ENCODE measurements at places on chromosomes 6 and 20. TPM values are rescaled to one million over a fixed set of nuclear protein-coding genes. Genes with fewer than 3 reads are reported as not detected.

DNA sequence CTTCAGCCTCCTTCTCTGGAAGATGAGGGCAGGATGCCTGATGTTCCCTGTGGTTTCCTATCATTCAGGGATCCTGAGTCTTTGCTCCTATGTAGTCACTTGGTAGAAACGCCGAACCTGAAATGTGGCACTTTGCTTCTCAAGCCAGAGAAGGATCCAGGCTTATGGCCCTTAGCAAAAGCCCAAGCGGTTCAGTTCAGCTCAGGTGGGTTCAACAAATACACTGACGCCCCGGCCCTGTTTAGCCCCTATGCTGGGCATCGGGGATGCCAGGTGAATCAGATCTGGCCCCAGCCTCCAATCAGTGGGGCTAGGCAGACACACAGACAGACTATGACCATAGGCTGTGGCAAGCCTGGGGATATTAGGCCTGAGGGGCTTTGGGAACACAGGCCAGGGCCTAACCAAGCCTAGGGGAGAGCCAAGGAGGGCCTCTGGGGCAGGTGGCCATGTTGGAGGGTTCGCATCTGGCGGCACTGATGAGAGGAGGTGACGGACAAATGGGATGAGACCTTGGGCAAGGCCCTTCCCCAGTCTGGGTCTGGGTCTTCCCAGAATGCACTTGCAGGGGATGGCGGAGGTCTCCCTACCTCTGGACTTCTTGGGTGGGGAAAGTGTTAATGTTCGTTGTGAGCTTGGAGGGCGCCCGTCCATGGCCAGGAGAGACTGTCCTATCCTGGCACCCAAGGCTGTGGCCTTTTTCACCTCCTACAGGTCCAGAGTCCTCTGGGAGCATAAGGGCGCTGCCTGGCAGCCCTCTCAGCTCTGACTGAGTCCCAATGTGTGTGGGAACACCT, 17.6 kb upstream of the SRC start:
- H3K4me3 ChIP-seq = no peak overlapping the region
- H3K36me3 ChIP-seq = no peaks in the 10 kb centered on the region
- no peaks in the 10 kb centered on the region for H3K27me3 ChIP-seq
- H3K4me1 ChIP-seq = no peaks in the 10 kb centered on the region
- no peak for DNase-seq

GRCh38 chr6:91704531-91704930, 1117.7 kb upstream of the MAP3K7 start:
- H3K36me3 ChIP-seq = no peaks in the 10 kb centered on the region
- no peaks in the 10 kb centered on the region for H3K27me3 ChIP-seq
- no peaks in the 10 kb centered on the region for H3K4me1 ChIP-seq
- DNase-seq = no peak
- no peak overlapping the region for H3K4me3 ChIP-seq
- H3K27ac ChIP-seq = no peak overlapping the region

The SLPI gene
- 8,409 TPM for polyA plus RNA-seq

DNA sequence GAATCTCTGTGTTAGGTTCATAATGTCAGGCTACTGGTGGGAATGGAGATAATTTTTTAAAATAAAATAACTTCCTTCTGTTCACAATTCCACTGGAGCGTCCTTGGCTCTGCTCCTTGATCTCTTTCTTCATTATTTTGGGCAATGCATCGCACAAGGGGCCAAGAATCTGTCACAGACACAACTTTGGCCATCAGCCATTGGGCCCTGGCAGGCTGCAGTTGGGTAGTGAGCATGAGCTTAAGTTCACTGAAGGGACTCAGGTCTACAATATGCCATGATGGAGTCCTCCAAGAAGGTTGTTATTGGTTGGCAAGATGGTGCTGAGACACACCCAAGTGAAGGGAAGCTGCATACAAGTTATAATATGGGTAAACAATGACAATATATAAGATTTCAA, 40.0 kb downstream of the CYP39A1 start:
- H3K36me3 ChIP-seq = no peaks in the 10 kb centered on the region
- no peaks in the 10 kb centered on the region for H3K27me3 ChIP-seq
- H3K4me3 ChIP-seq = no peak overlapping the region
- no peak overlapping the region for H3K27ac ChIP-seq

- H3K36me3 ChIP-seq = no peaks in the 10 kb centered on the region
- peak; percentile 81 for DNase-seq
- H3K4me3 ChIP-seq = no peak overlapping the region
- H3K4me1 ChIP-seq = peaks cover 32% of the 10 kb centered on the region
These were observed 16.4 kb upstream of the COL21A1 start for GRCh38 chr6:56263596-56264315.

DNA sequence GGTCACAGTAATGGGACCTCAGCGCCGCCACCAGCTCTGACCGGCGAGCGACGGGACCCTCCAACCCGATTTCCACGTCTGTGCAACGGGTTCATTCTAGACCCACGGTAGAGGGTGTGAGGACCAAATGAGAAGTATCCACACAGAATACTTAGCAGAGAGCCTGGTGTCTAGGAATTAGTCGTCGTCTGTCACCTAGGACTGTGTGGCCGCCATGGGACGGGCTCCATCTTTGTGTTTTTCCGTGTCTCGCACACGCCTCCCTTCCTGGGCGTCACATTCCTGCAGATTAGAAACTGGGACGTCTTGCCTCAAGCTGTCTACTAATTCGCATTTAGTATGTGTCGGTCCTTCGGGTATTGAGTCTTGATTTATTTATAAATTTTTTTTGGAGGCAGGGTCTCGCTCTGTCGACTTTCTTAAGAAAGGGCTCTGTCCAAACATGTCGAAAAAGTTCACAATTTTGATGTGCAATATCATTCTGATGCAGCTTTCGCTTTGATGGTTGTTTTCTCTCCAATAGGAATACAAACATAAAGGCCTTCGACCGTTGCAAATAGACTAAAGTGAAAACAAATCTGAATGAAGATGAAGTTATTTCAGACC, 563 bp downstream of the MGME1 start:
- peak; percentile 76 for DNase-seq
- H3K27me3 ChIP-seq = no peaks in the 10 kb centered on the region
- peak overlapping the region; percentile 93 for H3K27ac ChIP-seq

DNA sequence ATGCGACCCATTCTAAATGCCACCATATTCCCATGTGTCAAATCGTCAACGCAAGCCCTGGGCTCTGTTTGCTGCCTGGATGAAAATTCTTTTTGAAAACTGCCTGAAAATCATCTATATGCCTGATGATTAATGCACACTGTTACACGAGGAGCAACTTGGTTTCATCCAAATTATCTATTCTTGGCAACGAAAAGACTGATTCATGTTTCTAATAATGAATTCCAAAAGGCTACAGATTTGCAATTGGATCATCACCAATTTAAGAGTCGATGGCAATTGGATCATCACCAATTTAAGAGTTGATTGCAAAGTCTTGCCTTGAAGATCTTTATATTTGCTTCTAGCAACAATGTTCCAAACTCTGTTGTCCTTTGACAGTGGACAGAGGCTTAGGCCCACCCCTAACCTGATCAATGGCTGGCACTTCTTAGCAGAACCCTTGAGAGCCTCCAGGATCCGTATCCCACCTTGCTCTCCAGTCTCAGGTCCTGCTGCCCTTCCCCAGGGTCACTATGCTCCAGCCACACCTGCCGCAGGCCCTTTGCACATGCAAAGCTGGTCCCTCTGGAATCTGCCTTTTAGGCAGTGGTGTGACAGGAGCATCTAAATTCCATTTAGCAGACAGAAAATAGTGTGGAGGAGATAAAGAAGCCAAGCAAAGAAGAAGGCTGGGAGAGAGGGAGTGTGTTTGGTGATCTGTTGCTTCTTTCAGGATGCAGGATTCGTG, 460.9 kb upstream of the SULF2 start:
- H3K4me3 ChIP-seq = no peak overlapping the region
- H3K27ac ChIP-seq = no peak overlapping the region
- peaks cover 2% of the 10 kb centered on the region for H3K4me1 ChIP-seq
- H3K36me3 ChIP-seq = no peaks in the 10 kb centered on the region
- DNase-seq = no peak
- no peaks in the 10 kb centered on the region for H3K27me3 ChIP-seq

GRCh38 chr20:62481425-62482145, 5.8 kb upstream of the GATA5 start:
- H3K27ac ChIP-seq = no peak overlapping the region
- no peak overlapping the region for H3K4me3 ChIP-seq
- H3K36me3 ChIP-seq = no peaks in the 10 kb centered on the region
- H3K27me3 ChIP-seq = peaks cover 10% of the 10 kb centered on the region

- H3K4me3 ChIP-seq = no peak overlapping the region
- H3K27ac ChIP-seq = no peak overlapping the region
- no peaks in the 10 kb centered on the region for H3K4me1 ChIP-seq
- peaks cover 57% of the 10 kb centered on the region for H3K27me3 ChIP-seq
- DNase-seq = peak; percentile 25
- no peaks in the 10 kb centered on the region for H3K36me3 ChIP-seq
These were observed 176.1 kb downstream of the TRIM27 start for GRCh38 chr6:28747631-28748157.

The C6orf132 gene
- polyA plus RNA-seq = 11.3 TPM

The SDHAF4 gene
- 21.8 TPM for polyA plus RNA-seq

Measured in lung (tissue), 17 donors.